NCI-H2029 (cell line): ENCODE measurements at places on chromosomes 7 and 10.

GRCh38 chr7:2008101-2008935, 224.4 kb downstream of the MAD1L1 start:
- DNase-seq = no peak

DNA sequence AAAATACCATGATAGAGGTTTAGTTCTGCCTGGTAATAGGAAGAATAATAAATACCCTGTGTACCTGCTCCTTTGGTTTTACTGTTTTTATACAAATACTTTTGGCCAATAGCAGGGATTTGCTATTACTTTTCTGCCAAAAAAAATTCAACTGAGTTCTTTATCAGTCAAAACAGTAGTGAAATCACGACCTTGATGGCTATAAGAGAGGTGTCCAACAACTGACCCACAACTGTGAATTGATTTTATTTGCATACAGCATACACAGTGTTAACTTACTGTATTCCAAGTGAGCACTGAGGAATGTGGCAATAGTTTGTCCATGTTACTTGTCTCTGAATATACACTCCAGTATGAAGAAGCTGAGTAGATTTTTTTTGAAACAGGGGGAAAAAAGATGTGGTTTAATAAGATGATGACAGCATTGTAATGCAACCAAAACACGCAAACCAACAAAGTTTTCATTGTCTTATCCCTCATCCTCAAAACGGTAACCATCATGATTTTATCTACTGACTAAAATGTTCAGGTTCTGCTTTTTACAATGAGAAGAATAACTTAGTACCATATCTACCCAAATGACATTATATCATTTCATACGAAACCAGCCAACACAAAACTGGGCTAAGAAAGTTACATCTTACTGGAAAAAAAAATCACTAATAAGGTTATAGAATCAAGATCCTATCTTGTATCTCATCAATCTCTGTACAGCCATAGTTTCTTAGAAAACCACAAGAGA, 63.3 kb downstream of the GSAP start:
- no peak for DNase-seq

GRCh38 chr7:17269341-17270221, 28.9 kb upstream of the AHR start:
- DNase-seq = no peak

GRCh38 chr10:18545621-18546305, 105.6 kb downstream of the NSUN6 start:
- DNase-seq = no peak

- no peak for DNase-seq
These were observed 12.6 kb downstream of the DHX32 start for GRCh38 chr10:125868372-125868975.

DNA sequence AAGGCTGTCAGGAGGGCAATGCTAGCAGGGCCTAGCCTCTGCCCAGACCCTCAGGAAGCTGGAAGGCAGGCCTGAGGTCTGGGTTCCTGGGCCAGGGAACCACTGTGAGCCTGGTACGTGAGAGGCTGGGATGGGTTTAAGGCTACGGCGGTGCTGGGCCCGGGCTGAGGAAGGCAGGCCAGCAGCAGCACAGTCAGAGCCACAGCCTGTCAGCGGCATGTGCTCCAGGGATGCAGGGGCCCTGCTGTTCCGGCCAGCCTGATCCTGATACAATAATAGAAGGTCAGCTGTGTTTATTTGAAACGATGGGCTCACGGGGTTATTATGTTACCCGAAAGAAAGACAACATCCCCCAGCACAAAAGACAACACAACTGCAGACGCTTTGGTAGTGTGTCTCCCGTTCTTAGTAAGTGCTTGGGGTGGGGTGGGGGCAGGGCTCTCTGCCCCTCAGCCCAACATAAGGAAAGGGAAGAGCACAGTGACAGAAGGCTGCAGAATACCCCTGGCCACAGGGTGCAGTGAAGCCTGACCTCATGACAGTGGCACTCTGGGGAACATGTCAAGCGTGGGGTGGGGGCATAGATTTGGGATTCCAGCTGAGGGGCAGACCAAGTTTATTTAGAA, 95.0 kb downstream of the COL13A1 start:
- no peak for DNase-seq

GRCh38 chr7:152158801-152159587, 133.5 kb downstream of the GALNT11 start:
- no peak for DNase-seq

DNA sequence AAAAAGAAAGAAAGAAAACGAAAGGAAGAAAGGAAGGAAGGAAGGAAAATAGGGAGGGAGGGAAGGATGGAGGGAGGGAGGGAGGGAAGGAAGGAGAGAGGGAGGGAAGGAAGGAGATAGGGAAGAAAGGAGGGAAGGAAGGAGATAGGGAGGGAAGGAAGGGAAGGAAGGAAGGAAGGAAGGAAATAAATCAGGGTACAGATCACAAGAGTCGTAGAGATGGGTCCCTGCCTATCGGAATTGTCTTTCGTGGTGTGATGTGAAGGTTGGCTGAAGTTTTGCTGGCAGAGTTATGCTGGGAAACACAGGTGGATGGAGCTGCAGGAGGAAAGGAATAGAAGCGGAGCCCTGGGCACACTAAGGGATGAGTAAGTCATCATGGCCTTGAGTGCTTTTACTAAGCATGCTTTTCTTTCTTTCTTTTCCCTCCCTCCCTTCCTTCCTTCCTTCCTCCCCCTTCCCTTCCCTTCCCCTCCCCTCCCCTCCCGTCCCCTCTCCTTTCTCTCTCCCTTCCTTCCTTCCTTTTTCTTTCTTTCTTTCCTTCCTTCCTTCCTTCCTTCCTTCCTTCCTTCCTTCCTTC, 11.9 kb upstream of the TPST1 start:
- no peak for DNase-seq

GRCh38 chr10:123965973-123966895, 74.6 kb upstream of the CPXM2 start:
- no peak for DNase-seq

GRCh38 chr10:101646364-101646763, 48.6 kb downstream of the FBXW4 start:
- no peak for DNase-seq

- DNase-seq = no peak
These were observed 180.2 kb upstream of the TPK1 start for GRCh38 chr7:145016068-145016467.

DNA sequence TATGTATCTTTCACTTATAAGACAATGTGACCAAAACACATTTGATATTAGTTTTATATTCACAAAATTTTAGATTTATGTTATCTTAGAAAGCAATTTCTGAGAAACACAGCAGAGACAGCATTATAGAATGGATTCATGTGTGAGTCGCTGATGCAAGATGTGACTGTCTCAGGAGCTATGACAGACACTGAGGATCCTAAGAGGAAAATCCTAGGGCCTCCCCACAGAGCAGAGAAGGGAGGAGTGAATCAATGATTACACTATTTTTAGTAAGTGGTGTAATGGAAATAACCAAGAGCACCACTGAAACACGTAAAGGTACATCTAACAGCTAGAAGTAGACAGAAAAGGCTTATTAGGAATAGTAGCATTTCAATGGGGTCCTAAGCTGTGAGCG, 204.0 kb upstream of the PTN start:
- DNase-seq = no peak

DNA sequence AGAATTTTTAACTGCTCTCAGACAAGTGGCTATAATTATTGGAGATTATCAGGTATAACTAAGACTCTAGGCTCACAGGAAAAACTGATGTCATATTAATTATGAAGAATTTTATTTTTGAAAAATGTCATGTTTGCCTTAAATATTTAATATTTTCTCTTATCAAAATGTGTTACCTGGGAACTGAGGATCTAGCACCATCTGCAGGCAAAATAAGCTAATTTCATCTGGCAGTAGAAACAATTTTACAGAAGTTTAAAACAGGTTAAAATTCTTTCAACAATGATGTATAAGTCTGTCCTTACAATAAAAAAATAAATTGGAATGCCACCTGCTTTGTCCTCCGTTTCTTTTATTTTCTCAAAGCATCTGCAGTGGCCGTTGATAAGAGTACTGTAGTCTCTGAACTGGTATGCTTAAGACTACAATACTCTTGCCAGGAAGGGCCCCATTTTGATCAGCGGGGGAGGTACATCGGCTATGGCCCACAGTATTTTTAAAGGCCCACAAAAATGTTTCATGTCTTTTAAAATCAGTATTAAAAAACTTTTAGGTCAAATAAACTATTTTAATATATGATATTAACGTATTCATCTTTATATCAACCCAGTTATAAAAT, 81.3 kb downstream of the VWDE start:
- no peak for DNase-seq

DNA sequence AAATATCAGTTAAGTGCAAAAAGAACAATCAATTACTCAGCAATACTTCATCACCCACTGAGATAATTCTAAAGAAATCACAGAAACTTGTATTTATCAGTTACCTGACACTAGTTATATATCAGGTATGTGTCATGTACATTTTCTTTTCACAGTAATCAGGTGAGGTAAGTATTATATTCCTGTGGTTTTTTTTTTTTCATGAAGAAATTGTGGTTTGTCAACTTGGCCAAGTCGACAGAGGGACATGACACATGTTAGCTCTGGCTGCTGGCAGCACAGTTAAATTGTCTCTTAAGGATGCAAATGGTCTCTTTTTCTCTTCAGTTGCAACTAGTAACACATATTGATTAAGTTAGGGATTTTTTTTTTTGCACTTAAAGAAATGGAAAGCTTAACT, 13.7 kb upstream of the GPR141 start:
- no peak for DNase-seq

- no peak for DNase-seq
These were observed 15.4 kb downstream of the MICU1 start for GRCh38 chr10:72610466-72610865.

- no peak for DNase-seq
These were observed 179.0 kb upstream of the DKK1 start for GRCh38 chr10:52135101-52135500.

GRCh38 chr10:44006771-44007170, 358.1 kb upstream of the ZNF32 start:
- DNase-seq = no peak

GRCh38 chr10:1448252-1448930, 288.9 kb downstream of the ADARB2 start:
- DNase-seq = no peak

DNA sequence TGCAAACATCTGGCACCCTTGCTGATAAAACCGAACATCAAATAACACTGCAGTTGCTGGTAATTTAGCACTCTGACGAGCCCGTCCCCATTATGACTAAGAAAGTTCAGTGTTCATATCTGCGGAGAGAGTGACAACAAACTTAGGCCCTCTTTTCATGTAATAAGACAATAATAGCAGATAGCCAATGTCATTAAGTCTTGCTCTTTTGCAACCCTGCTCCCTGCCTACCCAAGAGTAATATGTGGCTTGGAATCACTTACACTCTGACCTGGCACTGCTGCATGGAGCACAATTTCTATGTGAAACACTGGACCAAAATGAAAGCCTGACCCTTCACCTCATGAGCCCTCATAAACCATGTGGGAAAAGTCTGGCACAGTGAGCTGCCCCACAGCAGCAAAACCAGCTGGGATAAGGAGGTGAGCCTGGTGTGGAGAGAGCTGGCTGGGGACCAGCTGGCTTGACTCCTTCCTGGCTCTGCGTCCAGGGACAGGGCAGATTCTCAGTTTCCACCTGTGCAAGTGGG, 86.5 kb downstream of the HIPK2 start:
- DNase-seq = peak; percentile 83

- DNase-seq = no peak
These were observed 5.3 kb upstream of the EBF3 start for GRCh38 chr10:129969184-129969910.

DNA sequence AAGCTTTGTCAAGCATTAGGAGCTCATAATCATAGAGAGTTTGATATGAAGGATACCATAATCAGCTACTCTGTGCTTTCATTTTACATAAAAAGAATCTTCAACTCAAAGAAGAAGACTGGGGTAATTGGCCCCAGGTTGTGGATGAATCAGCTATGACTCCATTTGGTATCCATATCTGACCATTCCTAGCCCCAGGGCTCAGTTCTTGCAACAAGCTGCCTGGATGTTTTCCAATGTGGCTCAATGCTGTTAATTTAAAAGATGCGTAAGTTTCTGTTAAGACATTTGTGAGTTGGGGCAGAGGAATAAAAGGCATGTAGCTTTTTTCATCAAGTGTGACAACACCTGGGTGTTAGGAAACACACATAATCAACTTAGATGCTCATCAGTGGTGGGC, 951.1 kb downstream of the NRG3 start:
- no peak for DNase-seq

DNA sequence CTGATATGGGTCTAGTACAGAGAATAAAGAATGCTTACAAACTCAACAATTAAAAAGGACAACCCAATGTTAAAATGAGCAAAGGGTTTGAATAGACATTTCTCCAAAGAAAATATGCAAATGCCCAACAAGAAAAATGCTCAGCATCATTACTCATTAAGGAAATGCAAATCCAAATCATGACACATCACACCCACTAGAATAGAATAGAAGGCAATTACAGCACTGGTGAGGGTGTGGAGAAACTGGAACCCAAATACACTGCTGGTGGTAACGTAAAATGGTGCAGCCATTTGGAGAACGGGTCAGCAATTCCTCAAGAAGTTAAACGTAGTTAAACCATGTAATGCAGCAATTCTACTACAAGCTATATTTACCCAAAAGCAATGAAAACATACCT, 53.8 kb downstream of the KDM7A start:
- no peak for DNase-seq
